ENCODE measurements at places on chromosomes 1 and 21. TPM values are rescaled to one million over a fixed set of nuclear protein-coding genes. Genes with fewer than 3 reads are reported as not detected.

GRCh38 chr1:226608699-226609505, 60.3 kb downstream of the STUM start:
- DNase-seq, result peak; percentile 51

DNA sequence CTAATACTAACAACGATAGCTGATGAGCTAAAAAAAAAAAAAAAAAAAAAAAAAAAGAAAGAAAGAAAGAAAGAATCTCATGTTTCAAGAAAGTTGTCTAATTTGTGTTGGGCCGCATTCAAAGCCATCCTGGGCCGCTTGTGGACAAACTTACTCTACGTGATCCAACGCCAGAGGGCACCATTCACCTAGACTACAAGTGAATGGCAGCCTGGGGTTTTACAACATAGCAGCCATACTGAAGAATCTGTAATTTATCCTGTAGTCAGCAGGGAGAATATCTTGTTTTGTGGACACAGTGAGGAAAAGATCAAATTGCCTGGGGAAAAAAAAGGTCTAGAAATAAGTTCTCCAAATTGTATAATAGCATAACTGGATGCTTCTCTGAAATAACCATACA, 47.0 kb downstream of the CYP2J2 start:
- peak; percentile 16 for DNase-seq

GRCh38 chr1:51284487-51284954, 45.8 kb downstream of the TTC39A start:
- peak; percentile 68 for DNase-seq

GRCh38 chr1:168980656-168981055, 125.8 kb upstream of the ATP1B1 start:
- DNase-seq, result no peak

DNA sequence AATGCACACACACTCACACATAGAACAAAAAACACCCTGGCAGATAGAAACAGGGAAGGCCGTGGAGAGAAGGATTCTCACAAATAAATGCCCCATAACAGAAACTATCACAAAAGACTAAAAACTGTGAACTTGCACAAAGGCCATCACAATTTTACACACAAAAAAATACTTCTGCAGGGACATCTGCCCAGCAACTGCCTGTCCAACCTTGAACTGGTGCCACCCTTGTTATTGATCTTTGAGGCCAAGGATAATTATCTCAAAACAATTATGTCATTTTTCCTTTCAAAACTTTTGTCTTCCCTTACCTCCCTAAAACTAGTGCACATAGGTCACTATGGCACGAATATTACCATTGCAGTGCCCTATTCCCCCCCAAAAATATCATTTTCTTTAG, 143.8 kb upstream of the KCTD3 start:
- DNase-seq, result no peak

DNA sequence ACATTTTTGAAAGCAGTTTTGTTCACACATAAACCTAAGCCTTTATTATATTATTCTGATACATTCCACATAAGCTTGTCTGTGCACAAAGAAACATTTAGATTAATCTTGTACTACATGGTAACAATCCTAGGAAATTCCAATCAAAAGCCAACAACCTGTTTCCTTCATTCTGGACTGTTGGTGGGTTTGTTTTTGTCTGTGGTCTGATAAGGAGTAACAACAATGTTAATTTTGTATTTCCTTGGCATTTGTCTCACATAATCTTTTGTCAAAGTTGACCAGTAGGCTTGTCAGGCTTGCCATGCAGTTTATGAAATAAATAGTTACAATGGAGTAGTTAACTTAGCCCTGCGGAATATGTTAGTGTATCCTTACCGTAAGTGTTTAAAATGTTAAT, 183.3 kb downstream of the DHRS3 start:
- DNase-seq, result no peak

DNA sequence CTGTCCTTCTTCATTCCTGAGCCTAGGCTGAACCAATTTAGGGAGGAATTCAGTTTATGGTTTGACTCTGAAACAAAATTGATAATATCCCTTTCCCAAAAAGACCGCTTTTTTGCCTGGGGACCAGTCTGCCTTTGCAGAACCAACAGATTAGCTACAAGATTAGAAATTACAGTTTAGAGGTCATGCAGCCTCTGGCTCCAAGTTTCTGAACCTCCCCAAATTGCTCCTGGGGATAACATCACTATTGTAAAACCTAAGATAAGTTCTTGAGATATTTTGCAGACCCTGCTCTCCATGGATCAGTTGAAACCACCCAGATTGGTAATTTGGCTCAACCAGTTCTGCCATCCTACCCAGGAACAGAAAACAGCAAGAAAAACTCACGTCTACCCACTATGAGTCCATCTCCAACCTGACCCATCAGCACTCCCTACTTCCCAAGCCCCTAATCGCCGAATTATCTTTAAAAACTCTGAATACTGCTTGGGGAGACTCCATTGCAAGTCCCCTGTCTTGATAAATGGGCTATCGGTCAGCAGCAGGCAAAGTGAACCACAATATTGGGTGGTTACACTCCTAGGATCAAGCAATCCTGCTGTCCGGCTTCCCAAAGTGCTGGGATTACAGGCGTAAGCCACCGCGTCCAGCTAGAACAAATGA, 605 bp upstream of the RABGGTB start:
- DNase-seq, result no peak

DNA sequence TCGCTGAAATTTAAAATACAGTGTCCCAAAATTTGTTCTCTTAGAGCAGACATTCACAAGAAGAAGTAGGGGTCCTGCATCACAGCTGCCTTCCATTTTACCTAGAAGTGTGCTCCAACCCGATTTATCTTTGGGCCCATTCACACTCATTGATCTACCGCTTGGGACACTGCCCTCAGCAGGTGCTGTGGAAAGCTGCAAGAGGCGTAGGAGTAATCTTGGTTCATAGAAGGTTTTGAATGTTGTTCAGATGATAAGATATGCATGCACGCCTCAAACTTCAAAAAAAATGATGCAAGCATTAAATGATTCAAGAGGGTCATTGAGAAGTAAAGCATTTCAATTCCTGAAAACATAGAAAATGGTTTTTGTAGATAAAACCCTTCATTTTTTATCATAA, 18.6 kb upstream of the C1orf105 start:
- DNase-seq, result no peak

GRCh38 chr1:205449254-205449749, 6.5 kb downstream of the BLACAT1 start:
- no peak for DNase-seq

GRCh38 chr1:33443705-33444180, 12.8 kb upstream of the PHC2 start:
- no peak for DNase-seq

DNA sequence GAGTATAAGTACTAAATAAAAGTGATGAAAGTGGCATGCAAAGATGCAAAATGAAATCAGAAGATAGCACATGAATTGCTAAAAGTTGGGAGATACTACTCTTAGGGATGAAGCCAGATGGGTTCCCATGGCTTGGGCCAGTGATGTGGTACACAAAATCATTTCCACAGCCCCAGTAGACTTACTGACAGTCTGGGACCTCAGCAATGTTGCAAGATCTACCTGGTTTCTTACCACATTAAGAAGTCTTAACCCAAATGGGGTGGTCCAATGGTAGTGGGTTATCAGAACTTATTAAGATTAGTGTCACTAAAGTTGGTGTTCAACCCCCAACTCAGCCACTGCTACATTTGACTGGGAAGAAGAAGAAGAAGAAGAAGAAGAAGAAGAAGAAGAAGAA, 227.7 kb upstream of the IRF2BP2 start:
- DNase-seq, result no peak

- no peak for DNase-seq
Measured at GRCh38 chr1:11198257-11198656, 9.1 kb downstream of the ANGPTL7 start.

DNA sequence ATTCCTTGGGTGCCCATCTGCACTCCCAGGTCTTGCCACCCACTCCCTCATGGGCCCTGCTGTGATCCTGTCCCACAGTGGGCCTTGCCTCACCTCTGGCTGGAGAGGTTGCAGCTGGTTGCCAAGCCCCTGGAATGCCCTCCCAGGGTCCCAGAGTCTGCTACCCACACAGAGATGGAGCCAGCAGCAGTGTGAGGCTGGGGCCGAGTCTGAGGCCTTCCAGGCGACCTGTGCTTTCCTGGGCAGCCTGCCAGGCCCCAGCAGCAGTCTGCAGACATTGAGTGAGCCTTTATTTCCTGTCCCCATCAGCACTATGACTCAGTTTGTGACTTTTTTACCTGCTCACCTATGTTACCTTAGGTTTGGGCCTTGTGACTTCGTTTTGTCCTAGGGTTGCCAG, 25.0 kb upstream of the TSPAN2 start:
- no peak for DNase-seq

- no peak for DNase-seq
Measured at GRCh38 chr21:38809198-38809878, 3.6 kb downstream of the ETS2 start.

DNA sequence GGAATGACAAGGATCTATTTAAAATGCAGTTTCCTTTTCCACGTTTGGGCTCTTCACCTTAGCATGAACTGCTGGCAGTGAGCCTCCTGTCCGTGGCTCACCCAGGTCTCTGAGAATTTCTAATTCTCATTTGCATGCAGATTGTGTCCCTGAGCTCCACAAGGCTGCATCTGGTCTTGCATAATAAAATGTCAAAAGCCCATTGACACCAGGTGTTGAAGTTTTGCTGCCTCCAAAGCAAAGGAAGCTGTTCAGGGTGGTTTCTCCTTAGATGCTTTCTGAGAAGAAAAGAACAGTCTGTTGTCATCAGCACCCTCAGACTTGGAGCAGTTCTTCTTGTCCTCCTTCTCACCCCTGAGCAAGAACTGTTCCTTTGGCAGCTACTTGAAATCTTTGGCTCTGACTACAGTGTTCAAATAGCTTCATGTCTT, 433.1 kb upstream of the KAZN start:
- no peak for DNase-seq

DNA sequence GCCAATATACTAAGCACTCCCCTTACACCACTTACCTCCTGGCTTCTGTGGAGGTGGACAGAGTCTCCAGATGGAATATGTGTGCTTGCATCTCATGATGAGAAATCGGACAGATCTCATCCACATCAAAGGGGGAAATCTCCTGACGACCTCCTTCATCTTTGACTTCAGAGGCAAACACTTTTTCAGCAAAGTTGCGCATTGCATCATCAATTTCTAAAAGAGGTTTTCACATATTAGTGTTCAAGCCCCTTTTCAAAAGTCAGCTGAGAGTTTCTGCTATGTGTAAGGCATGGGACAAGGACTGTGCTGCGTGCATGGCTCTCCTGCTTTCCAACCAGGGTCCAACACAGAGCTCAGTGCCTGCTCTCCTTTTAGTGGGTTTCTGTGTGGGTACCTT, 6.8 kb downstream of the AMPD1 start:
- DNase-seq, result no peak

GRCh38 chr1:17916702-17917101, 161.6 kb downstream of the ACTL8 start:
- DNase-seq, result no peak

- DNase-seq, result no peak
Measured at GRCh38 chr1:171366085-171366484, 52.1 kb downstream of the FMO4 start.

DNA sequence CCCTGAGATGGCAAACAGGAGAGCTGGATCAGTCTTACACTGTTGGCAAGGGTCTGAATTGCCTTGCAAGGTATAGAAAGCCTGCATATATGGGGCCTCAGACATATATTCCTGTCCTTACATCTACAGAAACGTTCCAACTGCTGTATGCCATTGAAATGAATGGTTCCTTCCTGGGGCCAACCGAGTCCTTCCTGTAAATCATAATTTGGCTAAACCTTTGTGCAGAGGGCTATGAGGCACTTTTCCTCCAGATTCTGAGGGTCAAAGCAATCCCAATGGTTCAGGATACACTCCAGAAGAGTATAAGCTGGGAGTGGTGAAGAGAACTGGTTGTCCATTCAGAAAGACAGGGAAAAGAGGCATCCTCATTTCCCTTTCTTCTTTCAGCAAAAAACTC, 190.5 kb downstream of the PTPRC start:
- DNase-seq, result no peak

- no peak for DNase-seq
Measured at GRCh38 chr1:164017239-164017638, 541.7 kb upstream of the PBX1 start.

DNA sequence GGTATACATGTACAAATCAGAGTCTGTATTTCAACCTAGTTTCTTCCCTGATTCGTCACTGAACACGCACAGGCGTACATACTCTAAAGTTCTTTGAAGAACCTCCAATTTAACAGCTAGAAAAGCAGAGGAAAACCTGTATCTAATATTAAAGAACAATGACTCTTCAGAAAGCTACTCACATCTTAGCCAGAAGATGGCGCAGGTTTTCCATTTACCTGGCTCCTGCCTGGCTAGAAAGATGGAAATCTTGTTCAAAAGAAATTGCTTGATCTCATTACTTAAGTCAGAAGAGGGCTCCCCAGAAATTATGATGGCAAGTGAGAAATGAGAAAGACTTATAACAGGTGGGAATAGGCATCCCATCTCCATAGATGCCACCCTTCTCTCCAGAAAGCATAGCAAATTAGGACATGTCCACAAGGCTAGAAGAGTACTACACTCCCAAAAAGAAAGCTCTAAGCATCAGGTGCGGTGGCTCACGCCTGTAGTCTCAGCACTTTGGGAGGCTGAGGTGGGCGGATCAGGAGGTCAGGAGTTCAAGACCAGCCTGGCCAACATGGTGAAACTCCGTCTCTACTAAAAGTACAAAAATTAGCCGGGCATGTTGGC, 19.0 kb upstream of the L1TD1 start:
- peak; percentile 38 for DNase-seq

GRCh38 chr1:166865926-166866325, 10.1 kb downstream of the TADA1 start:
- DNase-seq, result no peak

DNA sequence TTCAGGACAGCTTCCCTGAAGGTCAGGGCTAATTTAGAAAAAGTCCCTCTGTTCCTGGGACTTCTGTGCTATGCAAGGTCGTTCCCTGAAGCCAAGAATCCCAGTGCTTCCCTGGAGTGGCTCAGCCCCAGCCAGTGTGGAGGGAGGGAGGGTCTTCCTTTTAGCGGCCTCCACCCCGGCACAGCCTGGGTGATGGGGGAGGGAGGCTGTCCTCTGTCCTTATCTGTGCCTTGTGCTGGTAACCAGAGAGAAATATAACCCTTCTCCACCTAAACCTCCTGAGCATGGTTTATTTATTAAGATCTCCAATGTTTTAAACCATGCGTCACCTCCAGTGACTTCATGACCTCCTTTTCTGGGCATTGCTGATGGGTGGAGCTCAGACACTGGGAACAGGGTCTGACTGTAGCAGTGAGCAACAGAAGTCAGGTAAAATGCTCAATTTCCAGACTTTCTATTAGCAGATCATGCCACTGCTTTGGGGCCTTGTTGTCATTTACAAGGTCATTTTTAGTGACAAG, 157.1 kb downstream of the DSCAM start:
- no peak for DNase-seq

- DNase-seq, result no peak
Measured at GRCh38 chr1:208336137-208336518, 91.9 kb upstream of the PLXNA2 start.

PTPRU gene
- 3.0 TPM for total RNA-seq

A3GALT2 gene
- not detected for total RNA-seq

PIK3CD gene
- 5.6 TPM for total RNA-seq

RNF223 gene
- not detected for total RNA-seq

LHX8 gene
- total RNA-seq, result not detected

AMY1A gene
- total RNA-seq, result not detected
